ENCODE measurements at places on chromosomes 4 and X. TPM values are rescaled to one million over a fixed set of nuclear protein-coding genes. Genes with fewer than 3 reads are reported as not detected.

The BTC gene
- total RNA-seq: 0.07 TPM

DNA sequence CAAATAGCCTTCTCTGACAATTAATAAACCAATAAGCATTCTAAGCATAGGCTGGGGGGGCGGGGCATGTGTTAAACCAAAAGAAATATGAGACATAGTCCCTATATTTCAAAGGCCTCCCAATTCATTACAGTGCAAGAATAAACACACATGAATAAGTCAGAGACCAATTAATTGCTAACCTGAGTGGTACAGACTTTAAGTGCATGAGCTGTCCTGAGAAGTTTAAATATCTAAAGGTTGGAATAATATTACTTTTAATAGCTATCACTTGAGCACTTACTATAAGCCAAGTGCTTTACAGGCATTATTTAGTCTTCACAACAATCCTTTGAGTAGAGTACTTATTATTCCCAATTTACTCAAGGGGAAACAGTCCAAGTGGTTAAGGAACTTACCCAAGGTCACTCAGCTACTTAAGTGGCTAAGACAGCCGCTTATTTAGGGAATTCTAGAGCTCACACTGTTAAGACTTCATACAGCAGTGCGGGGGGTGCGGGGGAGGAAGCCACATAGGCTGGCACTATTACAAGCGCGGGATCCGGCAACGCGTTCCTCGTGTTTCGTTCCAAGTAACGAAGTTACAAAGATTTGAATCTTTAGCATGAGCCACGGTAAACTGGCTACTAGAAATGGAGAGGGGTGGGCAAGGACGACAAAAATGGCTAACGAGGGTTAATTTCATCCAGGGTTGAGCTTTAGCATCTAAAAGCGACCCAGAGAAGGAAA is 1.4 kb downstream of the THOC2 start:
- DNase-seq: no peak

GRCh38 chr4:10753336-10753735 is 68.8 kb upstream of the CLNK start:
- no peak for DNase-seq

- DNase-seq: no peak
Observed at GRCh38 chr4:185405296-185405999, 8.8 kb downstream of the ANKRD37 start.

DNA sequence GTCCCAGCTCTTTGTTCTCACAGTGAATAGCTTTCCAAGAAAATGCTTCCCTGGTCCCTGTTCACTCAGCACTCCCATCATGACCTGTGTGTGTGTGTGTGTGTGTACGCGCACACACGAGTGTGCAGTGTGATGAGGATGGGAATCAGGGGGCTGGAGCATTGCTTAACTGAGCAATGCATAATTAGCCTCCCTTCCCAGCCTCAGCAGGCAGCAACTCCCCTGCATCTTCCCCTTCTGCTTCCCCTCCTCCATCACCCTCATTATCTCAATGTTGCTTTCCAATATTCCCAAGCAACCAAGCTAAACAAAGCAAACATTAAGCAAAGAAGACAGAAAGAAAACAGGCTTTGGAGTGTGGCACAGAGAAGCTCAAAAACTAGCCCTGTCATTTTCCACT is 137.0 kb downstream of the RBM47 start:
- DNase-seq: no peak

DNA sequence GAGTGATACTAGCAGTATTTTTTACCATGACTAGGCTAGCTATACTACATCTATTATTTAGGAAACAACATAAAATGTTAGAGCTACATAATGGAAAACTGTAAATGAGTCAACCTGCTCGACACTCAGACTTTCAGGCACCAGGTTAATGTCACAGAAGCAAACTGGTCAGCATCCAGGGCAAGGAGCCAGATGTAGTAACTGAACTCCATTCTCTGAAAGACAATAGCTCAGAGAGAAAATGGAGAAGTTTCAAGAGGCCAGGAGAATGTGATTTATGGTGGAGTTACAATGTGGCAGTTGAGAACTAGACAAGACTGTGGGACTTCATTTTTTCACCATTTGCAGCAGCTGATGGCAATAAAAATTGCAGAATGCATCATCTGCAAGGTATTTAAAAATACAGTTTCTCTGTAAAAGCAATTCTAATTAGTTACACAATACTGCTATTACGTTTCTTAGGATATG is 342.7 kb upstream of the PABPC4L start:
- no peak for DNase-seq

GRCh38 chr4:100540131-100540530 is 22.3 kb upstream of the EMCN start:
- DNase-seq: no peak

DNA sequence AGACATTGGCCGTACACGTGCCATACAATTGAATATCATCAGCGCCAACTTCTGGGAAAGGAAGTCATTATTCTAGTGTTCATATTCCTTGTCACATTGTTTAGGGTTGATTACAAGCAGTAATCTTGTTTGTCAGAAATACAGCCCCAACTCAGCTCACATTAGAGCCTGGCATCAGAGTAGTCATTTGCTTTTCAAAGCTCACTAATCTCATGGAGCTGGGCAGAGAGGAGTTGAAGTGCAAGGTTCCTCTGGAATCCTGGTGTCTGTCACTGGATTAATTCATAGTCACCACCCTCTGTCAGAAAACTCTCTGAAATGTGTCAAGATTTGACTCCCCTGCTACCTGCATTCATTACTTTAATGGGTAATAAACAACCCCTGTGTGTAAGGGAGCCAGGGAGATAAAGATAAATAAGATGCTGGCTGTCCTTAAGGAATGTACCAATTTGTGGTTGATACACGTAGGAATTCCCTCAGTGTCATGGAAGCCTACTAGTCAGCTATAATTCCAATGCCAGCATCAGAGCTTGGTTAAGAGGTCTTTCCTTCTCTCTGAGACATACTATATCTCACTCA is 43.7 kb upstream of the S100G start:
- no peak for DNase-seq

The CXCR3 gene
- not detected for total RNA-seq

The HELT gene
- not detected for total RNA-seq
